Stimulated activated naive CD4-positive, alpha-beta T cell (primary cell): ENCODE measurements at places on chromosomes 1 and 21.
A peak's percentile ranks its signal among the peaks of the same experiment; 100 is the strongest.

- DNase-seq = no peak
Measured at GRCh38 chr1:207022996-207023679, 9.4 kb downstream of the C1orf116 start.

DNA sequence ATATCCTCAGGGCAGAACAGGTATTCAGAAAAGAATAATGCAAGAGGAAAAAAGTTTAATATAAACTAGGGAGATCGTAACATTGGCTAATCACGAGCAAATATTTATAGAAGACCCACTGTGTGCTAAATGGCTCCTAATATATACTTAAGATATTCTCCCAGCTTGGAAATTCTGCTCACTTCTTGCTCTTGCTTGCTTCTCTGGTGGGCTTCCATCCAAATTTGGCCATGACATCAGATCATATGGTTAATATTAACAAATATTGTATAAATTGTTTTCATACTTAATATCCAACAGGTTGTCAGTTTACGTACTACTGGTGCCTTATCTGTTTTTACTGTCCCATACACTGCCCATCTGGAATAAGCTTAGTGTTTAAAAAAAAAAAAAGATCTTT is 1.1 kb downstream of the COX20 start:
- DNase-seq = no peak

GRCh38 chr1:207673399-207673798 is 28.5 kb downstream of the CR1L start:
- DNase-seq = no peak

- DNase-seq = no peak
Measured at GRCh38 chr21:34354836-34355235, 9.0 kb upstream of the KCNE2 start.

GRCh38 chr1:185129708-185130107 is 27.0 kb downstream of the TRMT1L start:
- DNase-seq = no peak

- peak; percentile 61 for DNase-seq
Measured at GRCh38 chr1:66335859-66336640, 197.9 kb upstream of the SGIP1 start.

DNA sequence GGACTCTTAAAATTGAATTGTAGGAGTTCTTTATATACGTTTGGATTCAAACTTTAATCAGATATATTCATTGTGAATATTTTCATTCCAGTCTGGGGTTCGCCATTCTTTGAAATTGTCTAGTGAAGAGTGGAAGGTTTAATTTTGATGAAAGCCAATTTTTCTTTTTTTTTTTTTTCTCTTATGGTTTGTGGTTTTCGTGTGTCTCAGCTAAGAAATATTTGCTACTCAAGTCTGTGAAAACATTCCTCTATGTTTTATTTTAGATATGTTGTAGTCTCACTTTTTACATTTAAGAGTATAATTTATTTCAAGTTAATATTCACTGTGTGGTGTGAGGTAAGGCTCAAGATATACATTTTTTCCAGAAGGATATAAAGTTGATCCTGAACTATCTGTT is 220.5 kb downstream of the KCNT2 start:
- no peak for DNase-seq

GRCh38 chr1:115529216-115529897 is 112.4 kb upstream of the VANGL1 start:
- DNase-seq = no peak

DNA sequence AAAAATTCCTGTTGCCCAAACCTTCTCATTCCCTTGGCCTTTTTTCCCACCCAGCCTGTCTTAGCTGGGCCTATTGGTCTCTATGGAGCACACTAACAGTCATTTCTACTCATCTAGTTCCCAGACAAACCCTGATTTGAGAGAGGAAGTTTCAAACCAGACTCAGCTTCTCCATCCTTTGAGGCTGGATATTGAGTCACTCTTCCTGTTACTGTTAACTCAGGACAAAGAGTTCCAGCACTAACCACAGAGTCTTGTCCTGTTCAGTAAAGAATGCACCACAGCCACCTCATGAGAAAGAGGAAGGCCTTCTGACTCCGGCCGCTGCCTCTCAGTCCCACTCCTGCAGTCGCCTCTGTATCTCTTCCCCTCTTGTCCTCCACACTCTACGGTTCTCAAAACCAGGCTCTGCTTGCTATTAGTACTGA is 137.8 kb downstream of the PTPRC start:
- no peak for DNase-seq

DNA sequence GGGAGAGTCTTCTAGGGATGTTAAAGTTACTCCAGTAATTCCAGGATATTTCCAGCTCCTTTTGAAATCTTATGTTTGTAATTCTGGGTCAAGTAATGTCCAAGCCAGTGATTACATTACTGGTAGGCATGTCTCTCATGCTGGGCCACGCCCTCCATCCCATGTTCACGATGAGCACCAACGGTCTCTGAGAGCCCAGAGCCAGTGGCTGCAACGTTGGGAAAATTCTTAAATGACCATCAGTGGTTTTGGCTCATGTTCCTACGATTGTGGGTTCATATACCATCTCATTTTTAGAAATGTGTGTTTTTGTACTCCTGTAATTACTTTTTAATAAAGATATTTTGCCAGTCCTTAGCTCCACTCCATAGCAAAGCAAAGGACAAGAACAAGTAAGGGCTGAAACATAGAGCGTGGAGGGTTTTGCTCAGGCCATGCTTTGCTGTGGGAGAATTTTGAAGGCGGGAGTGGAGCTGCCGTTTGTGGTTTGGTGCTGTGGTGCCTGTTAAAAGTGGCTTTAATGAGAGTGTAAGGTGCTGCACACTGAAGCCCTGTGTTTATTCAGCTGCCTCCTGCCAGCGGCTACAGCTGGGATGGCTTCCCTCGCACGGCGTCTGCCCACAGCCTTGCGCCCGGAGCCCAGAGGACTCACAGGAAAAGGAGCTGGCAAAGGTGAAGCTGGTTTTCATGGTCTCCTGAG is 28.9 kb downstream of the VANGL1 start:
- no peak for DNase-seq

DNA sequence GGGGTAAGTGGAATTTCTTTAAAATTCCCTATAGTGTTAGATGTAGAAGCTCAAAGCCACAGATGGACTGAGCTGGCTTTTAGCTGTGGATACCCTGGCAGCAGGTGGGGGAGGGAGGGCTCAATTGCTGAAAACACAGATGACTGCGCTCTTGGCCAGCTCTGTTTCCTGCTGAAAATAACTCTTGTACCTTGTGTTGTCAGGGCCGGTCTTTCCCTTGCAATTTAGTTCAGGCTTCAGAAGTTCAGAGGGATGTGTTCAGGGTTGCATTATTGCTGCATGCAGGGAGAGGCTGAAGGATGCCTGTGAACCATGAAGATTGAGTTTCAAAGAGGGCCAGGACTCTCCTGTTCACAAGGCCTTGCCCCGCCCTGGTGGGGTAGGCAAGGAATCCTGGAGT is 58.1 kb upstream of the GCLM start:
- DNase-seq = no peak

DNA sequence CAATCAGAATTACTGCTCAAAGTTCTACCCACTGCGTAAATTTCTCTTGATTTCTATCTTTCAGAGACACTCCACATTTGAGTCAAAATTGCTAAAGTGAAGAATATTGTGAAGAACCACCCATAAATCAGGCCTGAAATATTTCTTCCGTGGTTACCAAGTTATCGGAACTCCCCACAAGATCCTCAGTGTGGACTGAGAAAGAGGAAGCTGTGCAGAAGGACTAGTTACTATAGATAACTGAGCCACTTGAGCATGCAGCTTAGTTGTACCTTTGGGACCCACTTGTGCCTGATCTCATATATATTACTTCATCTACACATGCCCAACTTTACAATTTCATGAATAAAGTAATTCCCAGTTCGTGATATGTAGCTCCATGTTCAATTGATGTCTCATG is 18.4 kb downstream of the RWDD3 start:
- no peak for DNase-seq

DNA sequence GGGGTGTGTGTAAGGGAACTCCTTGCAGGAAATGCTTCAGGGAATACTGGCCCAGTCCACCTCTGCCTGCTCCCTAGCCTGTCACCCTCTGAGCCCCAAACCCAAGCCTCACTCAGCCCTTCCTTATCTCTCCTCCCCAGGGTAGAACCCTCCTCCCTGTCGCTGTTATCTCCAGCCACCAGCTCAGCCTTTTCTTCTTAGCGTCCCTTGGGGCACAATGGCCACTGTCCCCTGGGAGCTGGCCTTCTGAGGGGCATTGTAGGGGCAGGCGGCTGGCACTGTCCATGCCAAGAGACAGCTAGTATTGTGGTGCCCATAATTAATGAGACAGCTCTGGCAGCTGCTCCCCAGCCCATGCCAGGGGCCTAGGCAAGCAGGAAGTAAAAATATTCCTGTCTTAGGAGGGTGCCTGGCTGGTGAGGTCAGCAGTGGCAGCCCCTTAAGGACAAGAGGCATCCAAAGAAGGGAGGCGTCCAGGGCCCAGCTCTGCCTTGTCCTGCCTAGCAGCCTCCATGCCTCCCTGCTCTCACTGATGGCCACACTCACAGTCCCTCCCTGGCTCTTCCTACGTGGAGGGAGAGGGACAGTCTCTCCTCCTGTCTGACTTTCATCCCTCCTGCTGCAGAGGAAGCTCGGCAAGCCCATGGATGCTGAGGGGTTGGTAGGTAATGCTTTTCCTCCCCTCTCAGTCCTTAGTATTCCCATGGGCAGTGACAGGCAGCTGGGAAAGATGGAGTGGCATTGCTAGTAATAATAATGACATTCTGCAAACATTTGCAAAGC is 37.5 kb downstream of the KCNQ4 start:
- no peak for DNase-seq

DNA sequence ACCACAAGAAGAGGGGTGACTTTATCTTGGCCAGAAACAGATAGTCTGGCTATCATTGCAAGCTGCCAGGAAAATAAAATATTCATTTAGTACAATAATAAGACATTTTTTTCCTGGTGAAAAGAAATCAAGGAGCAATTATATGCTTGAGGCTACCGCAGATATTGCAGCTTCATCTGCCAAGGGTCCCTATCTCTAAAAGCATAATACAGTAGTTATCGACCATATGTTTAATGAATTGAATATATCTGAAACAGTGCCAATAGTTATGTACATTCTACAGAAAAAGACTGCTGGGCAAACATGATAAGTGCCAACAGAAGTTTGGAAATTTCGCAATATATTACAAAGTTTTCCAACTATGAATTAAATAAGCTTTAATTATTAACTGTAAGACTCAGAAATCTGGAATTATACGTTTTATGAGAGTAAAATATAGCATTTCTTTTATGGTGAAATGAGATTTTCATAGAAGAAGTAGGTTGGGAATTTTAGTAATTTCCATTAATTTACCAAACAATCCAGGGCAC is 561.1 kb upstream of the ZP4 start:
- DNase-seq = no peak

GRCh38 chr1:236685917-236686814 is at the start of gene ACTN2:
Gene ACTN2, plus strand, starts transcription at chr1:236686499. Its CDS starts 175 bp downstream, at chr1:236686674.
- DNase-seq = peak; percentile 13

DNA sequence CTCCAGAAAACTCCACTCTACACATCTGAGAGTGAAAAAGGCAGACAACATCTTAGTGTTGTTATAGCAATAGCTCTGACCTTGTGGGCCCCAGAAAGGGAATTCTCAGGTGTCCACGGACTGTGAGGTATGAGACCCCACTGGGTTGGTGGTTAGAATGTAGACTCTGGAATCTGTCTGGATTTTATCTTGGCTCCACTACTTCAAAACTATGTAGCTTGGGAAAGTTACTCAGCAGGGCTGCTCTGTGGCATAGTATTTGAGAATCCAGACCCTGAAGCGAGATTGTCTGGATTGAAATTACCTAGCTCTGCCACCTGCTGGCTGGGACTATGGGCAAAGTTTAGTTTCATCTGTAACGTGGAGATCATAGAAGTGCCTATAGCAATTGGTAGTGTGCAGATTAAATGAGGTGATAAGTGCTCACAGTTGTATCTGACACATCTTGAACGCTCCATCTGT is 25.8 kb downstream of the PRDM2 start:
- peak; percentile 66 for DNase-seq

DNA sequence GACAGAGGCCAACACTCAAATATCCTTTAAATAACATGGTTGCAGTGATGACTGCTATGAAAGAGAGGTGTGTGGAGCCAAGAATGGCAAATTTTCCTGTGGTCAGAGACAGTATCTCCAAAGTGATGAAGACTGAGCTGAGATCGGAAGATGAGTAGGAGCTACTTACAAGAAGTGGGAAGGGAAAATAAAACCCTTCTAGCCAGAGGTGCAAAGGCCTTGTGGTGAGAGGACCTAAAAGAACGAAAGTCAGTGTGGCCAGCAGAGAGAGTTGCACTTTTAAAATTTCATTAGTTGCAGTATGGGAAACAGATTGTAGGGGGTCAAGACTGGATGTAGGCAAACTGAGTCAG is 17.8 kb downstream of the SLAMF7 start:
- DNase-seq = no peak
